ENCODE measurements at places on chromosomes 4 and X.

DNA sequence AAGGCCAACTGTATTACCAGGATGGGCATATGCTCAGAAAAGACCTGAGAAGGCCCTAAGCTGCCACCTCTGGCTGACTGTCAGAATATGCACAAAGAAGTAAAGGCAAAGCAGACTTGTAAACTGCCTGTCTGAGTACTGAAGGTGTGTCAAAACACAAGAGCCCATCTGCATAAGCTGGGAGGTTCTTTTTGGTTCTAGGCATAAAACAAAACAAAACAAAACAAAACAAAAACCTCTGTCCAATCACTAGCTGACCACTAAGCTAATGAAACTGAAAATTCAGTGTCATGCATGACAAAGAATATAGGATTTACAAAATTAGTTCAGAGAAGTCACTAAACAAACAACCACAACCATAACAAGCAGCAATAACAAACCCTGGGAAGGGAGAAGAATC is 20.6 kb downstream of the SH3D19 start:
- no peak for DNase-seq

GRCh38 chrX:123801901-123802300 is 58.0 kb upstream of the XIAP start:
- DNase-seq = no peak

DNA sequence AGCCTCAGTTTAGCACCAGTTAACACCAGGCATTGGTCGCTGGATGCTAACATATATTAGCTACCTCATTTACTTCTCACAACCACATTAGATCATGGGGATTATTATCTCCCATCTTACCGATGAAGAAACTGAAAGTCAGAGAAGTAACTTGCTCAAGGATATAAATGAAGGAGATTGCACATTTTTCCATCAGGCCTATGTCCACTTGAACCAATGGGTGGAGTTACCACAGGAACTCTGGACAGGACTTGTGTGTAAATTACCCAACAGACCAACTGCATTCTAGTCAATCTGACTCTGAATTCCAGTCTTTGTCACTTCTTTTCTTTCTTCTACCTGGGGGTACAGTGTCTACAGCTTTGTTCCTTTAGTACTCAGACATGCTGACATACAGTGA is 1.8 kb downstream of the LNX1 start:
- no peak for DNase-seq

DNA sequence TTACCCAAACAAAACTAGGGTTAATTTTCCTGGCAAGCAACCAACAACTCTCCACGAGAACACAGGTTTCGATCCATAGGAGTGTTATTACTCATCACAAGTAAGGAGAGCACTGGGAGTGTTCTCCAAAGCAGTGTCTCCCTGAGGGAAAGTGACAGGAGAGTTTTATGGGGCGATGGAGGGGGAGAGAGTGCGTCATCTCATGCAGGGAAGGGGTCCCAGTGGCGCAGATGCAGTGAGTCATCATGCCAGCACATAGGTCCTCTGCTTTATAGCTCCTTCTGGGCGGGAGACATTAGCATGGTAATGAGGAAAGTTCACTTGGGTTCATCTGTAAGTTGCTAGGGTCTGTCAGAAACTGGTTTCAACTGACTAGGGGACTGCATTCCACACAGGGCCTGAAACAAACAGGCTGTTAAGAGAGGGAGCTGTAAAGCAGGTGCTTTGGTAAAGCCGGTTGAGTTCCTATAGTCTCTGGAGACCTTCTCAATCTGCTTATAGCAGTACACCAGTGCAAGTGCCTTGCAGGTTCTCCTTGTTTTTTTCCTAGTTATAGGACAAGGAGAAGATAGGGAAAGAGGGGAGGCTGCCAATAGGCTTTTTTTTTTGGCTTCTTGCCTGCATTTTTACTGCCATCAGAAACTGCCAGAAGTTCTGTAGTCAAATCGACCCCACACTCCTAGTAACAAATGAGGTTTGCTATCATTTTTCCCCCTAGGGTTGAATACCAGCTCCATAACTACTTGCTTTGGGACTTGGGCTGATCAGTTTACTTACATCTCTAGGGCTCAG is 12.8 kb upstream of the BOD1L1 start:
- DNase-seq = no peak

DNA sequence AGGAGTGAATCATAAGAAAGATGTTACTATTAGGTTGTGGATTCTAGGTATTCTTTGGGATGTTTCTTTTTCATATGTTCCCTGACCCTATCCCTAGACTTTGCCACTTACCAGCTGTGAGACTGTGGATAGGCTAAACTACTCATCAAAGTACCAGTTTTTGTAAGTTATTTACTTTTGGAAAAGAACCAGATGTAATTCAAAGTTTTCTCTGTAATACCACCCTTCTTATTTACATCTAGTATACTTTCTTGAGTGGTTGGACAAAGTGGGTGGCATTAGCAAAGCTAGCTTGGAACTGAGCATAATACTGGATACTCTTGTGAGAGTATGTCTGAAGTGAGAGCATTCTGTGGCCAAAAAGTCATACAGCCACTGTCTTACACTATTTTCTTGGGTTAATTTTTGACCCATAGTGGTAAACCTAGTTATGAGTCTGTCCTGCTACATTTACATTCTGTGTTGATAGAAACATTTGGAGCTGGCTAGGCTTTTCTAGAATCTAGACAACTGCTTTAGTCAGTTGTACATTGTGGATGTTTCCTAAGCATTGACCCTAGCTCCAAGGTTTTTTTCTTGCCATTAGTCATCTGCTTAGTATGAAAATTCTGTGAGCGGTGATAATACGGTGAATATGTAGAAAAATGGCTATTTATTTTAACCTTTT is 41.7 kb downstream of the KDM6A start:
- no peak for DNase-seq

DNA sequence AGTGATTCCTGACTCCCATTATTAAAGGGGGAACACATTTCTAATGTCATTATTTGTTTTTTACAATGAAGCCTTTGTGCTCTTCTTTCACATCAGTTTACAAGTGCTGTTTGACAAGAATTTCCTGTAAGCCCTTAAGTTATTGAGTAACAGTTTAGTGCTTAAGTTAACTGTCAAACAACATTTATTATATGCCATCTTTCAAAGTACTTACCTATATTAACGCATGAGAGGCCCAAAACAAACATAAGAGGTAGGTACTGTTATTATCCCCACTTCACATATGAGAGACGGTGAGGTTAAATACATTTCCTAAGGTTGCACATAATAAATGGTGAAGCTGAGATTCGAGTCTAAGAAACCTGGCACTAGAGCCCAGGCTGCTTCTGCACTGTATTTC is 56.0 kb upstream of the MAGED1 start:
- DNase-seq = no peak

DNA sequence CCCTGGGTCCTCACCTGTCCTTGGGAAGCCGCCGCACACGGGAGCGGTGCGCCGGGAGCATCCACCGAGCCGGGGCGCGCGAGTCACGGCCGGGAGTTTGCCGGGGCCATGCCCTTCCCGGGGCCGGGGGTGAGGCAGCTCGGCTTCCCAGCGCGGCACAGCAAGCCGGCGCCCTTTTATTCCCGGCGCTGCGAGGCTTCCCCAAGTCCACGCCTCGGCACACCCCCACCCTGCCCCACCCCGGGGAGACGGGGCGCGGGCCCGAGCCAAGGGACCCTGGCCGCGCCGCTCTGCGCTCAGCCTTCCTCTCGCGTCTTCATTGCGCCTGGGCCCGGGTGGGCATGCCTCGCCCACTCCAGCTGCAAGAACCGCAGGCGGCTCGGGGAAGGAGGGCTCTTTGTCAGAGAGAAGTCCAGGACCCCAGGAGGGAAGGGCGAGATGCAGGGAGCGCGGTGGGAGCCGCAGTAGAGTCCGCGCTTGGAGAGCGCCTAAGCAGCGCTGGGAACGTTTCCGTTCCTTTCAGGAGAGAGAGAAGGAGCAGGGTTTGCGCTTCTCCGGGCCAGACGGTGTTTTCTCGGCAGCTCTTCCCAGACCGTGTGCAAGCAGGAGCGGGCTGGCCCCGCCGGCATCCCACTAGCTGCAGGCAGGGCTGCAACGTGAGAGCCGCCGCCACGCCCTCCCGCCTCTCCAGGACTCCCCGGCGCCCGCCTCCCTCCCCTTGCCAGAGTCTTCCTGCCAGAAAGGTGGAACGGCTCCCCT is at the start of gene MXRA5:
Gene MXRA5, minus strand, starts transcription at position 152 of the 759 bp plus-strand sequence. CDS start 2,819 bp downstream, outside the sequence.
- no peak for DNase-seq

DNA sequence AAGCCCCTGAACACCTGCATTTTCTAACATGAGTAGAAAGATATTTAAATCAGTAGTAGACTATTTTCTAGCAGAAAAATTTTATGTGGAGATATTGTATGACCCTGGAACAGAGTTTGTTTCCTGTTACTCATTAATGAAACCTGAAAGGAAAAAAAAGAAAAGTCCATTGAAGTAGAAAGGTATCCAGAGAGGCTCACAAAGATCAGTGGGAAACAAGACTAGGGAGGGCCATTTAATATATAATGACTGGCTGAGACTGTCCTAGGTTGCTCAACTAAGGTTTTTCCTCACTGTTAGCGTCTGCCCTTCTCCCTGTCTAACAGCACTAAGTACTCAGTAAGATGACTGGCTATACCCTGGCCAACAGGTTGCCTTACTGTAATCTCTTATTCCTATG is 788.6 kb downstream of the GLUD2 start:
- DNase-seq = no peak

DNA sequence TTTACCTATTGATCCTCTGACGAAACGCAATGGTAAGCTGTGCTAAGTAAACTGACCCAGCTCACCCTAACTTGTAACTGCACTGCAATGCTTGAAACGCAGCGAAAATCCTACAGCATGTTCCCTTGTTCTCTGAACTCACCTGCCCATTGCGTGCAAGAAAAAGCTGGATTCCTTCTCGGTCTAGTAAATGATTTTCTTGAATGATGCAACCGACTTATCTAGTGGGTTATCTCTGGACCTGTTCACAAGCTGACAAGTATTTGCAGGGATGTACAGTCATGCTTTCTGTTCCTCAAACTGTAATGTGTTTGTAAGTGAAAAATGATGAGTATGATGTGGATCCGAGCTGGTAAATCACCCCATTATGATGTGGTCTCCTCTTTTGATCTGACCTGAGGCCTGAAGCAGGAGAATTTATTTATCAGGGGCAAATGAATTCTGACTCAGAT is 140.1 kb downstream of the BTC start:
- DNase-seq = peak; percentile 21

GRCh38 chrX:16832301-16832700 is 37.9 kb downstream of the RBBP7 start:
- no peak for DNase-seq

DNA sequence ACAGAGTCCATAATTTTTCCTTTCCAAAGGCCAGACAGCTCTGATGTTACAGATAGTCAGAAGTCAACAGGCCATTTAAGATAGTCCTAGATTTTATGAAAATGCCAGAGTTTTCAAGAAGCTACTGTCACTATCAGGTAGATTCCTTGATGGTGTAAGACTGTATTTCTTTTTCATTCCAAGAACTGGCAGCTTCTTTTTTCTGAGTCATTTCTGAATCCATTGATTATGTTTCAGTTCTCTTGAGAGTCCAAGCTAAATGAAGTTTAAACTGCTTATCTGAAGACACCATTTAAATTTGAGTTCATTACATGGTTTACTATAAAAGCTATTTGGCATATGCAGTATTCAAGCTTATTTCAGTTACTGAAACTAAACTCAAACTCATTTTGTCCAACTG is 44.6 kb downstream of the RASSF6 start:
- DNase-seq = no peak

DNA sequence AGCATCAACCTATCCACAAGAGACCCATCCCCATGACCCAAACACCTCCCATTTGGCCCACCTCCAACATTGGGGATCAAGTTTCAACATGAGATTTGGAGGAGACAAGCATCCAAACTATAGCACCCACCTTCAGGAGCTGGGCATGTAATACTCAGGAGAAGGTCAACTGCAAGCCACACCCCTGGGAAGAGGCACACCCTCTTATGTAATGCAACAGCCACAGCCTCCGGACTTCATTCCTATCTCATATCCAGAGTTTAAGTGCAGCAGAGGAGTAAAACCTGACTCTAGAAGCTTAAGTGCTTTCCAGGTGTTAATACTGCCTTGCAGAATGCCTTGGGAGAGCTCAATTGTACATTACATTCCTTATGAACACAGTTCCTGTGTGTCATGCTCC is 197.4 kb downstream of the PTTG2 start:
- DNase-seq = no peak

- no peak for DNase-seq
These were observed 54.4 kb upstream of the GAB1 start for GRCh38 chr4:143282211-143282707.

- DNase-seq = no peak
These were observed 17.5 kb upstream of the SH3KBP1 start for GRCh38 chrX:19904778-19905367.

GRCh38 chr4:26061248-26061986 is 147.4 kb downstream of the SMIM20 start:
- DNase-seq = no peak

DNA sequence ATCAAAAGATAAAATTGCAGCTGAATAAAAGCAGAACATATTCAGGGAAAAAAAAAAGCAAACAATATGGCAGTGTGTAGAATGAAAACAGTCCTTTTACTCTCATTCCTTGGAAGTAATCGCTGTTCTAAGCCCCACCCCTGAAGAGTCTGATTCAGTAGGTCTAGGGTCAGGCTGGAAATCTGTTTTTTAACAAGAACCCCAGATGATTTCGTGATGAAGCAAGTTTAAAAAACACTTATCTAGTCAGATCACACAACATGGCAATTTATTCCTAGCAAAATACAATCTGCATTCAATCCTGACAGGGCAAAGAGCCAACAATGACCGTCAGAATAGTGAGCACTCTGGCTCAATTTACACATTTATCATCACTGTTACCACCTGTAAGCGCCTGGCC is 16.1 kb downstream of the FAM120C start:
- no peak for DNase-seq

DNA sequence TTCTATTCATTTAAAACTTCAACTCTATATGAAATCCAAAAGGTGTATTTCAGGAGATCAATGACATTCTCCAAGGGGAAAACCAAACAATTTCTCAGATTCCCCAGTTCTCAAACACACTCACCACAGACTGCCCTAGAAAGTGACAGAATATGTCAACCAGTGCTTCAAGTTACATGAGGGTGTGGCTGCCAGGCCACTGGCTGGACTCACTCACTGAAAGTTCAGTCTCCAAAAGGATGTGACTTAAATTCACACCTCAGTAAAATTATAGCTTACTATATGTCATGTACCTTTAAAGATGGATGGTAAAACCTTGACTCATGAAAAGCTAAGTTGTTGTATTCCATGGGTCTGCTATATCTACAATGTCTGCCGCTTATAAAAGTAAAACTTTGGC is 7.3 kb downstream of the INPP4B start:
- DNase-seq = no peak

GRCh38 chrX:2261831-2262667 is 238.7 kb downstream of the DHRSX start:
- DNase-seq = no peak

GRCh38 chrX:7059859-7060258 is 87.7 kb upstream of the STS start:
- DNase-seq = no peak

- DNase-seq = no peak
These were observed 13.8 kb upstream of the ENOX2 start for GRCh38 chrX:130916636-130917422.

DNA sequence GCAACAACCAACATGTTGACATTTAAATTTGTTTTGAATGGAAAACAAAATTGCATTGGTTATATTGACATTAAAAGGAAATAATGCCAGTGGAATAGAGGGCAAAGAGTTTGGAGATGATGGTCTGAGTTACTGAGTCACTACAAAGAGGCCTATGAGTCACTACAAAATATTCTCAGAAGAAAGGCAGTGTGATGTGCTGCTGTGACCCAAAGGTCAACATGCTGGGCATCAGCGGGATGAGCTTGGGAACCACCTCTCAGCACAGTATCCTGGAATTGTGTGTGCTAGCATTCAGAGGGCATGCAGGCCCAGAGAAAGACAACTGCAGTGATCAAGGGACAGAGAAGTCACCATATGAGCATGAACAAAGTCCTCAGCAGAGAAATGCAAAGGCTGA is 2.8 kb downstream of the CMC4 start:
- DNase-seq = no peak
